Lung (tissue), 17 donors: ENCODE measurements at places on chromosomes 11 and 22. TPM values are rescaled to one million over a fixed set of nuclear protein-coding genes. Genes with fewer than 3 reads are reported as not detected.
A peak's percentile ranks its signal among the peaks of the same experiment; 100 is the strongest.

The MMP11 gene
- total RNA-seq = 2.2 TPM

The TMEM25 gene
- total RNA-seq = 32.0 TPM

The ATP6V1E1 gene
- 120 TPM for total RNA-seq

The SCGB1A1 gene
- total RNA-seq = 5,001 TPM

The SCGB1C1 gene
- total RNA-seq = not detected

The LUZP2 gene
- total RNA-seq = not detected

- H3K4me3 ChIP-seq = no peak overlapping the region
- no peak for DNase-seq
- H3K36me3 ChIP-seq = no peaks in the 10 kb centered on the region
- peaks cover 6% of the 10 kb centered on the region for H3K4me1 ChIP-seq
- H3K27ac ChIP-seq = no peak overlapping the region
Measured at GRCh38 chr11:115083144-115083806, 404.9 kb downstream of the NXPE2 start.

GRCh38 chr11:45098929-45099328 lies 47.5 kb upstream of the PRDM11 start:
- H3K4me1 ChIP-seq = peaks cover 2% of the 10 kb centered on the region
- no peak overlapping the region for H3K27ac ChIP-seq
- H3K4me3 ChIP-seq = no peak overlapping the region
- H3K36me3 ChIP-seq = no peaks in the 10 kb centered on the region

DNA sequence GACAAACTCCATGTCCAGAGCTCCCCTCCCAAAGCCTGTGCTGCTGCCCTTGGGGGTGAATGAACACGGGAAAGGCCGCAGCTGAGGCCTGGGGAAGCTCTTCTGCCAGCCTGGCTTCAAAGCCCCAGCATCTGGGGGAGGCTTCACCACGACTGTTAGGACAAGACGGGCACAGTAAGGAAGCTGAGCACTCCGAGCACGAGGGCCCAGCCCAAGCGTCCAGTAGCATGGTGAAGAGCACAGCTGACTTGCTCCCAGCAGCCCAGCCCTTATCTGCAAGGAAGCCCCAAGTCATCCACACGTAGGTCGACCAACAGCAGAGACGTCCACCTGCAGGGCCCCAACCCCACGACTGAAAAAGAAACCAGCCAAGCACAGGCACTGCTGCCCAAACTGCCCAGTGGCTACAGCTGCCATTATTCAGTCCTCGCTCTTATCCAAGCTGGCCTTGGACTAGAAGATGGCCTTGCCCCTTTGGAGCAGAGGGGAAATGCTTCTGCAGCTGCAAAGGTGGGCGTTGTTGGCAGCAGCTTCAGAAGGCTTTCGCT lies 62.5 kb downstream of the SHANK2 start:
- H3K27me3 ChIP-seq = no peaks in the 10 kb centered on the region
- H3K27ac ChIP-seq = no peak overlapping the region
- DNase-seq = no peak
- no peaks in the 10 kb centered on the region for H3K36me3 ChIP-seq
- no peak overlapping the region for H3K4me3 ChIP-seq
- H3K4me1 ChIP-seq = no peaks in the 10 kb centered on the region

DNA sequence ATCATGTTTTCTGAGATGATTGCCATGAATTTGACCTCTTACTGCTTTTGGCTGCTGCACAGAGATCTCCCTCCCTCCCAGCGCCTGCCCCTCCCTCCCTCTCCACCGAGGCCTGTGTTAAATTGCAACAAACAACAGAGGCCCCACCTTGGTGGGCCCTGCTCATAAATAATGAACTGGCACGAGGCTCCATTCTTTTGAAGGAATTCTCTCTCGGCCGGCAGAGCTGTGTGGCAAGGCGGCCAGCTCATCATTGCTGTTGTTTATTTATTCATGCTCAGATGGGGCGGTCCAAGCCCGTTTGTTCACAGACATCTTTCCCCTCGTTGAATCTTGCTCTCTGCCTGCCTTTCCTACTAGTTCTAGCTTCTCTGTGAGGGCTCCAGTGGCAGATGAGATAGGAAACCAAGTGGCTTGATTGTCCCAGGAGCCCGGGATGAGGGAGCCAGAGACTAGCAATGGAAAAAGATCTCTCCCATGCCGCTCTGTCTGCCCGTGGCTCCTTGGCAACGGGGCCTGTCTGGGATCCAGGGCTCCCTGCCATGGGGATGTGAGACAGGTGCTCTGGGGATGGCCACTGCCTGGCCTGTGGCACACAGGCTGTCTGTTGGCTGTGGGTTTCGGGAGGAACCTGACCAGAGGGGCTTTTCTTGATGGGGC lies 192.6 kb downstream of the DSCAML1 start:
- no peak overlapping the region for H3K4me3 ChIP-seq
- H3K27me3 ChIP-seq = no peaks in the 10 kb centered on the region
- H3K4me1 ChIP-seq = no peaks in the 10 kb centered on the region
- DNase-seq = no peak
- H3K27ac ChIP-seq = no peak overlapping the region

DNA sequence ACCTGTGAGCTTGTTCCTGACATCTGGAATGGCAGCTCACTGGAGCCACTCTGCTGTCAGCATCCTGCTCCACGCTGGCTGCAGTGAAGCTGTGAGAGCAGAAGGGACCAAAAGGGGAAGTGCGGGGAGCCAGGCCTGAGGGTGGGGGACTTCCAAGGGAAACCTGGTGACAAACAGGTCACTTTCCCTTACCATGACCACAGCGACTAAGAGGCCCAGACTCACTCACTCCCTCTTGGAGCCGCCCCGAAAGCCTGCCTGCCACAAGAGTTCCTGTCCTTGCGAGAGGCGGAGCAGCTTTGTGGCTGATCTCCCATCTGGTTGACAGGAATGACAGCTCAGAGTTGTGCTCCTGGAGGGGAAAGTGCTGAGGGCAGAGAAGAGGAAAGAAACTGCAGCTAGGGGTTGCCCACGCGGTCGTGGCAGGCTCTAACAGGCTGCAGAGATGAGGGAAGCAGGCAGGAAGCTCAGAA lies 183.8 kb upstream of the NTM start:
- H3K4me3 ChIP-seq = no peak overlapping the region
- DNase-seq = peak; percentile 37
- H3K27ac ChIP-seq = no peak overlapping the region
- H3K36me3 ChIP-seq = no peaks in the 10 kb centered on the region

DNA sequence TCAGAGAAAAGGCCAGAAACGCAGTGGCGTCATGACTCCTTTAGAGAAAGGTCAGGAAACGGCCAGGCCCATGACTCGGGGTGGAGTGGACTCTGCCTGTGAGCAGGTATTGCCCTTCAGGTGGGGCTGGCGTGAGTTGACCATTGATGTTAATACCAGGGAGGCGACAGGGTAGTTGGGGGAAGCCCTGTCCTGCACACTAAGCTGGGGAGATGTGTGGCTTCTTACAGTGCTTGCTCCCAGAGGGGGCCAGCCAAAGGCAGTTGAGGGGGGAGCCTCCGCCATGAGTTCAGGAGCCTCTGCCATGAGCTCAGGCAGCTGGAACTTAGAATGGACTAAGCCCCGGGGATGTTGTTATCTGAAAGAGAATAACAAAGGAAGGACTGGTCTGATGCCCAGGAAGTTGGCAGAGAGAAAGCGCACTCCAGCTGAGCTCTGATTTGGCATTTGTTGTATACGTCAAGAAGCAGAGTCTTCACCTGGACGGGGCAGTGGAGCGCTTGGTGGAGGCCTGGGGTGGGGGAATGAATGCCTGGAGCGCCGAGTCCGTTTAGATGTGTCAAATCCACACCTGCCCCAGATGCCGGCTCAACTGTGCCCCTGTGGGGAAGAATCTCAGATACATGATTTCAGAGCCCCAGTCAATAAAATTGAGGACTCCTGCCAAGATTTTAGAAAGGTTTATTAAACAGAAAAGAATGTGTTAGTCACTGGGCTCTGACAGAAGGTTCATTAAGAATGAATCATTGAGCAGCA lies 222.5 kb downstream of the TBC1D22A start:
- no peak for DNase-seq
- H3K27ac ChIP-seq = no peak overlapping the region
- H3K4me1 ChIP-seq = no peaks in the 10 kb centered on the region
- H3K27me3 ChIP-seq = no peaks in the 10 kb centered on the region
- no peak overlapping the region for H3K4me3 ChIP-seq

DNA sequence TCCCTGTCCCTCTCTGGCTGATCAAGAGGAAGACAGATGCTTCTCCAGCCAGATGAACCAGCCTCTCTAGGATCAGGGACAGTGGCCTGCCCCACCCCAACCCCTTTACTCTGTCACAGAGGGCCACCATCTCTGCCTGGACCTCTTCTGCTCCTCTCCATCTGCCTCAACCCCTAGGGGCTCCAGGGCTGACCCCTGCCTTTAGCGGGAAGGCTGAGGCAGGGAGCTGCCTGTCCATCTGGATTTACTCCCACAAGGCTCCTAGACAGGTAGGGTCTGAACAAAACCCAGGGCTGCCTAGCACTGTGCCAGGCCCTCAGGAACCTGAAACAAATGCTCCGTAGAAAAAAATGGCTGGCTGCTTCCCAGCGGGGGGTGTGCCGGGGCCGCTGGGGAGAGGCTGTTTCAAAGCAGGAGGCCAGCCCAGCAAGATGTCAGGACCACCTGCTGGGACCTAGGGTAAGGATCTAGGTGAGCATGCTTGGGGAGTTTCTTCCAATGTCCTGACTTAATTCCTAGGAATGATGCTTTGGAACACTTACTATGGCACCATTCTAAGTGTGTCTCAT lies 3.2 kb downstream of the CHST1 start:
- peaks cover 4% of the 10 kb centered on the region for H3K4me1 ChIP-seq
- H3K36me3 ChIP-seq = no peaks in the 10 kb centered on the region
- H3K27ac ChIP-seq = no peak overlapping the region
- peaks cover 43% of the 10 kb centered on the region for H3K27me3 ChIP-seq
- DNase-seq = peak; percentile 13
